Smooth muscle cell of the pulmonary artery (primary cell): ENCODE measurements at places on chromosomes 3 and 15. TPM values are rescaled to one million over a fixed set of nuclear protein-coding genes. Genes with fewer than 3 reads are reported as not detected.

Gene RTP3
- not detected in 2 replicates for total RNA-seq

Gene HRG
- not detected in 2 replicates for total RNA-seq

Gene ESYT3
- 0.07 and 0.23 TPM in 2 replicates for total RNA-seq

Gene SH2D7
- not detected in 2 replicates for total RNA-seq

Gene ARHGAP31
- total RNA-seq, result 9.8 and 16.9 TPM in 2 replicates

Gene SNX22
- total RNA-seq, result 0.10 and 0.13 TPM in 2 replicates

Gene PFKFB4
- 59.8 and 62.5 TPM in 2 replicates for total RNA-seq

Gene DPPA2
- total RNA-seq, result not detected in 2 replicates

Gene IP6K1
- total RNA-seq, result 51.4 and 55.1 TPM in 2 replicates

Gene LRRN1
- 0.30 and 0.33 TPM in 2 replicates for total RNA-seq

Gene RBPMS2
- total RNA-seq, result 0.07 TPM in 1 of 2 replicates, not detected in the other

Gene SCAMP2
- total RNA-seq, result 28.7 and 39.0 TPM in 2 replicates

Gene TWF2
- 56.5 and 72.7 TPM in 2 replicates for total RNA-seq

Gene GPR27
- total RNA-seq, result 0.13 and 0.26 TPM in 2 replicates

Gene CYFIP1
- 126 and 146 TPM in 2 replicates for total RNA-seq

Gene FAM174B
- total RNA-seq, result 2.6 TPM in 2 replicates

Gene P2RY12
- total RNA-seq, result 0.07 TPM in 1 of 2 replicates, not detected in the other

Gene TRMT10C
- total RNA-seq, result 15.4 and 18.5 TPM in 2 replicates

Gene ADAMTS17
- total RNA-seq, result 4.8 and 6.6 TPM in 2 replicates

Gene VILL
- total RNA-seq, result 6.3 and 7.2 TPM in 2 replicates

Gene SETD2
- total RNA-seq, result 32.1 and 34.9 TPM in 2 replicates

Gene SYNPR
- total RNA-seq, result not detected in 2 replicates

Gene AMOTL2
- 117 and 158 TPM in 2 replicates for total RNA-seq

Gene RPL22L1
- 22.5 and 26.8 TPM in 2 replicates for total RNA-seq

Gene GOLGA8J
- not detected in 2 replicates for total RNA-seq

Gene EIF4G1
- 496 and 598 TPM in 2 replicates for total RNA-seq

Gene SRGAP3
- total RNA-seq, result 2.8 and 7.6 TPM in 2 replicates

Gene SI
- total RNA-seq, result not detected in 2 replicates

Gene HYKK
- 1.7 and 2.0 TPM in 2 replicates for total RNA-seq

Gene NME9
- total RNA-seq, result 0.07 TPM in 1 of 2 replicates, not detected in the other

Gene STRIT1
- not detected in 2 replicates for total RNA-seq

Gene CTXN2
- not detected in 2 replicates for total RNA-seq

Gene SOX14
- not detected in 2 replicates for total RNA-seq

Gene LMAN1L
- total RNA-seq, result 0.26 TPM in 1 of 2 replicates, not detected in the other

Gene SLC6A1
- 0.10 and 0.13 TPM in 2 replicates for total RNA-seq

Gene PRSS50
- total RNA-seq, result not detected in 2 replicates

Gene ZDHHC19
- total RNA-seq, result not detected in 2 replicates
